H4 (cell line): ENCODE measurements at places on chromosomes 4 and X.

DNA sequence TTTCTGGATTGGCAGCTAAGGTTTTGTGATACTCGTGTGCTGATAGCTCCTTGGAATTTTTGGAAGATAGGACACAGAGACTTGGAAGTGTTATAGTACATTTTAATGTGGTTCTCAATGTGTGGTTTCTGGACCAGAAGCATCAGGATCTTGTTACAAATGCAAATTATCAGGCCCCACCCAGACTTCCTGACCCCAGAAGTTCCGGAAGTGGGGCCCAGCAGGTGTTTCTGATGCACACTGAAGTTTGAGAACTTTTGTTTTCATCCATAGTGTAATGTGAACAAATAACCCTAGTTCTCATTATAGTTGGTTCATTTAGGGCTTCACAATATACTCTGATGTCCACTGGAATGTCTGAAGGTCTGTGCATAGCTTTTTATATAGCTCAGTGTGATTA is 49.6 kb downstream of the LAMP2 start:
- DNase-seq: no peak

DNA sequence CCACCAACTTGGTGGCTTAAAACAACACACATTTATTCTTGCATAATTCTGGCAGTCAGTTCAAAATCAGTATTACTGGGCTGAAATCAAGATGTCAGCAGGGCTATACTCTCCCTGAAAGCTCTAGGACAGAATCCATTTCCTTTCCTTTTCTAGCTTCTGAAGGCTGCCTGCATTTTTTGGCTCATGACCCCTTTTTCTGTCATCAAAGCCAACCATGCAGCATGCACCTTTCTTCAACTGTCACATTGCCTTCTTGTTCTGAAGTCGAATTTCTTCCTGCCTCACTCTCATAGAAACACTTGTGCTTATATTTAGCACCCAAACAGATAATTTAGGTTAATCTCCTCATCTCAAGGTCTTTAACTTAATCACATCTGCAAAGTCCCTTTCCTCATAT is 79.8 kb upstream of the PPP1R2C start:
- DNase-seq: no peak

DNA sequence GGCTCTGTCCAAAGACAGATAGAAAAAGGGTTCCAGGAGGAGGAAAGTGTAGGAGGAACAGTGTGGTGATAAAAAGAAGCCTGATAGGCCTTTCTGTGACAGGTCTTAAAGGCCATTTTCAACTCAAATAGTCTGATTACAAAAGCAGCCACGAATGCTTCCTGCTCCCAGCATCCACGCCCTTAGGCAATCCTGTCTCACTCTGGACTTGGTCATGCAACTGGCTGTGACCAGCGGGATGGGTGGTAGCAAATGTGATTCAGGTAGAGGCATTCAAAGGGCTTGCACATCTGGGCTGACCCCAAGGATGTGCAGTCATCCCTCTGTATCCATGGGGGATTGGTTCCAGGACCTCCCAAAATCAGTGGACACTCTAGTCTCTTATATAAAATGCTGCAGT is 14.4 kb upstream of the SEPSECS start:
- DNase-seq: no peak

GRCh38 chrX:125089761-125090445 is 229.8 kb upstream of the TEX13C start:
- DNase-seq: peak; percentile 21

- DNase-seq: no peak
Observed at GRCh38 chr4:56169061-56169460, 218.2 kb downstream of the AASDH start.

DNA sequence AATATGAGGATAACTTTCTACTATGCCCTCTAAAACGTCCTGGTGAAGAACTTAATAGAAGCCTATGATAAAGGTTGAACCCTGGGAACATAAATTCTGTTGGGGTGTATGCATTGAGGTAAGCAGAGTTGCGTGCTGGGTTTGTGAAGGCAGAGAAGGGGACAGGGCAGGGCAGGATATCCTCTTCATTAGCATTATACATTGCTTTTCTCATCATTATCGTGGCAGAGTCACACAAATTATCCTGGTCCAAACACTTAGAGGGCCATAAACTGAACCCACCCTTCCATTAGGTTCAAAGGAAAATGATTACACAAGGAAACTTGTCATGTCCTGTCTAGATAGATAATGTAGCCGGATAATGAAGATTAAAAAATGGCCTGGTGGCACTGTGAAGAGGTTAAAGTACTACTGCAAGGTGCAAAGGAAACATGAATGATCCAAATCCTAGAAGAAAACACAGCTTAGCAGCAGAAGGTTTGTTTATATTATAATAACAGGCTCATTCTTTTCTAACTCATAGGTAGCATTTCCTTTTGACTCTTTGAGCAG is 189.1 kb downstream of the SPCS3 start:
- DNase-seq: no peak

- no peak for DNase-seq
Observed at GRCh38 chr4:145934434-145935047, 4.1 kb downstream of the ZNF827 start.

DNA sequence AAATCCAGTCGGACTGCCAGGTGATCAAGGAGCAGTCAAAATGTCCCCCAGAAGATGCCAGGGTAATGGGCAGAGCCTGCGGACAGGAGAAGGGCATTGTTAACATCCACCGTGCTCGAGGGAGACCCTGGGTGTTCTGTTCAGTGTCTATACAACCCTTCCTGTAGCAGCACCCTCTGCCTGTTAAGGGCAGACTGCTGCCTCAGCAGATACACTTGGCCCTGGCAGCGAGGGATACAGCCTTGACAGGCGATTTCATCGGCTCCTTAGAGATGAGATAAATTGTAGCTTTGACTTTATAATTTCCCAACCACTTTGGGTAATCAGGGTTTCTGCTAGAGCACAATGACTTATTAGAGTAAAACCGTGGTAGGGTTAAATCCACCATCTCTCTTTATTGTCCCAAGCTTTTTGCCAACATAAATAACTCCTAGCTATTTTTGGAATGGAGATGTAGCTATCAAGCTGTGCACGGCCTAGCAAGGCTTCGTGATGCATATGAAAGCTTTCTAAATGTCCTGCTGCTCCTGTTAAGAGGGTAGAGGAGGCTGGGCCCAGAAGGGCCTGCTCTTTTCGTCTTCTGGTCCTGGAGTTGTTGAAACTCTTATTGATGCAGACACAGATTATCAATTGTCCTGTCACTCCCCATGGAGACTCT is 195.9 kb downstream of the CPEB2 start:
- DNase-seq: no peak

DNA sequence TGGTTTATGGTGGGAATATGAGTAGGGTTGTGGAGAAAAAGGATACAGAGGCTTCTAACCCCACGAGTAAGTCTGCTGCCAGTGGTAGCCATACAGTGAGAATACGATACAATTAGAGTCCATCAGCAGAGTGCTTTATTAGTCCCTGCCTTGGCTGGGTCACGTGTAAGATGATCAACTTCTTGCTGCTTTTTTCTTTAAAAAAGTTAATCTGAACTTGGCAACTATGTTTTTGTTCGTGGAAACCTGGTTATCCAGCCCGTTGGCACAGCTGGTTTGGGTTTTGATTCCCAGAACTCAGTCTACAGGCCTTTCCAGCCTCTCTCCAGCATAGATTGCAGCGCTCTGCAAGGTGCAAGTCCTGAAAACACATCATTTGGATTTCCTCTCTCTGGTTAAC is 53.1 kb upstream of the LSM6 start:
- no peak for DNase-seq

GRCh38 chr4:177427192-177427591 is 15.0 kb downstream of the AGA start:
- DNase-seq: no peak

DNA sequence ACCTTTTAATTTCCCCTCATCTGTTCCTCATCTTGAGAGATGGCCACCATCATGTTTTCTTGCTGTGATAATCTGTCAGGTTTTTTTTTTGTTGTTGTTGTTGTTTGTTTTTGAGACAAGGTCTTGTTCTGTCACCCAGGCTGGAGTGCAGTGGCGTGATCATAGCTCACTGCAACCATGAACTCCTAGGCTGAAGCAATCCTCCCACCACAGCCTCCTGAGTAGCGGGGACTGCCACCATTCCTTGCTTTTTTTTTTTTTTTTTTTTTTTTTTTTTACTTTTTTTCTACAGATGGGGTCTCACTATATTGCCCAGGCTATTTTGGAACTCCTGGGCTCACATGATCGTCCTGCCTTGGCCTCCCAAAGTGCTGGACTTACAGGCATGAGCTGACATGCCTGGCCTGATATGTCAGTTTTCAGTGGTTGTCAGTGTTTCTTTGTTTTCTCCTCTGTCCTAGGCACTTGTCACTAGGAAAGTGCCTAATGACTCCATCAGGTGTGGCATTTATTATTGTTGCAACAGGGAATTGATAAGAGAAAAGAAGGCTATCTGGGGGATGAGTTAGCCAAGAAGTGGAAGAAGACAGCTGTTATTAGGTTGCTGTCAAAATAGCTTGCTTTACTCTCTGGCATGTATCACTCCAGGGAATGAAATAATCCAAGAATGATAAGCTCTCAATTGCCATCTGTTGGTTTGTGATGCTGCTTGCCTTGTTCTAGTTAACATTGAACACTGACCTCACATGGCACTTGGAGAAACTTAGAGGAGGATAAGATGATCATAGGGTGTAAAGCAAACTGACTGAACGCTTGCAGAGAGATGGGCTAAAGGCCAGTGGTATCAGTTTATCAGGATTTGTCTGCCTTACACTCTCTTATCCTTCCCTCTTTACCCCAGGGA is 41.7 kb downstream of the TMEM164 start:
- DNase-seq: no peak

GRCh38 chrX:150365051-150365989 is 2.2 kb downstream of the MAMLD1 start:
- no peak for DNase-seq

DNA sequence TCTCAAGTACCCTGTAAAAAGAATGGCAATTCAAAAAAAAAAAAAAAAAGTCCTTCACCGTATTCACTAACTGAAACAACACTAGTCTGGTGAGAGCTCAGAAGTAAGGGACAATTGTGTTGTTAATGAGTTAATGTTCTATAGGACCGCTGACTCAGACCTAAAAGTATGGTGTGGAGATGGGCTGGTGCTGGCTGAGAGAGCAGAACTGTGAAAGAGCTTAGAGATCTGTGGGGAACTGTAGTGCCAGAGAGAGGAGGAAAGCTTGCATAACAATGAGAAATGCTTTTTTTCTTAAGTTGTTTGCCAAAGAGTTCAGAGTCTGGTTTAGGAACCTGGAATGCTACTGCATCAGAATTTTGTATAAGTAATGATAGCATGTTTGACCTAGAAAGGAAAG is 65.1 kb downstream of the LHFPL1 start:
- no peak for DNase-seq

DNA sequence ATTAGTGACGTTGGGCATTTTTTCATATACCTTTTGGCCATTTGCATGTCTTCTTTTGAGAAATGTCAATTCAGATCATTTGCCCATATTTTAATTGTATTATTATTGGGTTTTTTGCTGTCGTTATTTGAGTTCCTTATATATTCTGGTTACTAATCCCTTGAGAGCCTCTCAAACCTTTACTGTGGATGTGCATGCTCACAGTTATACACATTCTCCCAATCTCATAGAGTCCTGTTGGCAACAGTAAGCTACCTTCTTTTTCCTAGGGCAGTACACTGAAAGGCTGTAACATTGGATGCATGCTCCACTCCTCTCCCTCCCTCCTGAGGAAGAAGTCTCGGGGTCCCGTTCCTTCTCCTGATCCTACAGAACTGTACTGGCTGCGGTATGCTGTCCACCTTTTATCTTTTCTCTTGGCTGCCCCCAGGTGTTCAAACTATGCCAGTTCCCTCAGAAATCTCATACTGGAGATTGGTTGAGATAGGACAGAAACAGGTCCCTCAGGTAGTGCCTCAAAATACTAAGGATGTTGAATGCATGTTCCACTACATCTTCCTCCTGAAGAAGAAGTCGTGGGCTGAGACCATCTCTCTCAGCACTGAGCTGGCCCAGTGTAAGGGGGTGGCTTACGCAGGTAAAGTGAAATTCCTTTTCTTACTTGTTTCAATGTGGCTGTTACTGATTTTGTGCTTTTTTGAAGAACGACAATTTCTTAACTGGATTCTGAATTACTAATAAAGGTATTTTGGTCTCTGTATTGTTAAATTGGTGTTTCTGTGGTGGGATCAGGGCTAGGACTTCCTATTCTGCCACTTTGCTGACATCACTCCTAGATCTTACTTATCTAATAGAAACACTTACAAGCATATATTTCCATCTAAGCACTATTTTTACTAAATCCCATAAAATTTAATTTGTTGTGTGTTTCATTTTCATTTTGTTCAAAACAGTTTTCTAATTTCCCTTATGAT is 145.4 kb upstream of the HUWE1 start:
- peak; percentile 13 for DNase-seq

GRCh38 chrX:38879631-38880220 is 78.5 kb downstream of the MID1IP1 start:
- no peak for DNase-seq

GRCh38 chr4:1534876-1535526 is 128.8 kb upstream of the NKX1-1 start:
- no peak for DNase-seq

- no peak for DNase-seq
Observed at GRCh38 chr4:19693936-19694570, 557.7 kb upstream of the SLIT2 start.

DNA sequence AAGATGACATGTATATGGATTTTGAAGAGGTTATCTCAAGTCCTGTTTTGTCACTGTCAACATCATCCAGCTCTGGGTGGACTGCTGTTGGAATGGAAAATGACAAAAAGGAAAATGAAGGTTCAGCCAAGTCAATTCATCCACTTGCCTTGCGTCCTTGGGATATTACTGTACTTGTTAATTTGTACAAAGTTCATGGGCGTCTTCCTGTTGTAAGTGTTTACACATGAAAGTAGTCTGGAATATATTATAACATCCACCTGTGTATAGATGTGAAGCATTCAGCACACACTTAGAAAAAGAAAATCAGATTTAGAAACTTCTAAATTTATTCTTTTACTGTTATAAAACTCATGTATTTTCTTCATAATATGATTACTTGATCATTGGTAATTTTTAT is 67.2 kb downstream of the BLTP1 start:
- no peak for DNase-seq

GRCh38 chr4:73683456-73683855 is 56.9 kb upstream of the CXCL8 start:
- no peak for DNase-seq

DNA sequence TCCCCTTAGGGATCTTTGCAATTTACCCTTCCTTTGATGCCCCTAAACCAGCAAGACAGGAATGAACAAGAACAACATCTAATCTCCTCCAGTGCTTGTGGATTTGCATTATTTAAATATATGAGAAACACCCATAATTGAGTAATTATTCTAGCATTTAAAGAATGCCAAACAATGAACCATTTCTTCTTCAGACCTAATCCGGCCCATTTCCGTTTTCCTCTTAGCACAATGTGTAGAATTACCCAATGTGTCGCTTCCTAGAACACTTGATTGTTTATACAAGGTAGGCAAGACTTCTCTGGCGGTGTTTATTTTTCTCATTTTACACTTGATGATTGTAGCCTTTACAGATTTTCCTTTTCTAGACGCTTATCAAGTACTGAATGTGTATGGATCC is 43.5 kb downstream of the CLDN34 start:
- DNase-seq: peak; percentile 68
